ENCODE measurements at places on chromosomes 3 and 15.

GRCh38 chr3:10334459-10334858, 13.5 kb upstream of the SEC13 start:
- DNase-seq: no peak

- DNase-seq: no peak
Observed at GRCh38 chr15:48966595-48967301, 3.0 kb upstream of the SHC4 start.

- no peak for DNase-seq
Observed at GRCh38 chr3:42749753-42750231, 23.3 kb downstream of the CCDC13 start.

GRCh38 chr3:170420307-170420821, 1.7 kb downstream of the CLDN11 start:
- no peak for DNase-seq

- DNase-seq: no peak
Observed at GRCh38 chr15:25243800-25244097, 195.1 kb downstream of the UBE3A start.

DNA sequence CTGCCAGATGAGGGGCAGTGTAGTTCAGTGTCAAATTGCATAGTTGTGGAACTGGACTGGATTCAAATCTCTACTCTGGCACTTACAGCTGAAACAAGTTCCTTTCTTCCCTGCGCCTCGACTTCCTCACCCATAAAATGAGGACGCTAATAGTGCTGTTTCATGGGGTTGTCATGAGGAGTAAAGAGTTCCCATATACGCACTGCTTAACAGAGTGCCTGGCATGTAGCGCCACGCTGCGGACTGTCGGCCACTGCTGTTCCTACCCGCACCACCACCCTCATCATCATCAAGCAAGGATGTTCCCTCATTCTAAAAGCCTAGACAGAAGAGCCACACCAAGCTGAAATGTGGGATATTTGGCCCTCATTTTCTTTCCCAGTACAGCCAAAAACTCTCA, 91.9 kb downstream of the CHDH start:
- DNase-seq: no peak

GRCh38 chr3:17810759-17811158, 68.3 kb upstream of the TBC1D5 start:
- no peak for DNase-seq

GRCh38 chr3:118077332-118077731, 957.3 kb downstream of the IGSF11 start:
- DNase-seq: no peak

DNA sequence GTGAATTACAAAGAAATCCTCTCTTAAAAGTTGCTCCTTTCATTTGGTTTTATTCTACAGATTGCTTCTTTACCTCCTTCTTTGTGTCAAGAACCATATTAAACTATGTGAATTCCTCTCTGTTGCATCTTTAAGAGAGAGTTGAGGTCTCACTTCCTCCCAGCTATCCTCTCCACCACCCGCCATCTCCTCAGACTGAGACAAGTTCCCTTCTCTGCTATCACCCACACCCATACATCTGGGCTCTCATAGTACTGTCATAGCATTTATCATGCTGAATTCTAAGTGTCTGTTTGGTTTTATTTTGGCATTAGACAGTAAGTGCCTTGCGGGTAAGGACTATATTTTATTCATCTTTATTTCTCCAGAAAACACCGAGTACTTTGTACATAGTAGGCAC, 54.2 kb downstream of the B3GALNT1 start:
- DNase-seq: no peak

GRCh38 chr15:46137443-46137842, 502.6 kb downstream of the SQOR start:
- DNase-seq: no peak

DNA sequence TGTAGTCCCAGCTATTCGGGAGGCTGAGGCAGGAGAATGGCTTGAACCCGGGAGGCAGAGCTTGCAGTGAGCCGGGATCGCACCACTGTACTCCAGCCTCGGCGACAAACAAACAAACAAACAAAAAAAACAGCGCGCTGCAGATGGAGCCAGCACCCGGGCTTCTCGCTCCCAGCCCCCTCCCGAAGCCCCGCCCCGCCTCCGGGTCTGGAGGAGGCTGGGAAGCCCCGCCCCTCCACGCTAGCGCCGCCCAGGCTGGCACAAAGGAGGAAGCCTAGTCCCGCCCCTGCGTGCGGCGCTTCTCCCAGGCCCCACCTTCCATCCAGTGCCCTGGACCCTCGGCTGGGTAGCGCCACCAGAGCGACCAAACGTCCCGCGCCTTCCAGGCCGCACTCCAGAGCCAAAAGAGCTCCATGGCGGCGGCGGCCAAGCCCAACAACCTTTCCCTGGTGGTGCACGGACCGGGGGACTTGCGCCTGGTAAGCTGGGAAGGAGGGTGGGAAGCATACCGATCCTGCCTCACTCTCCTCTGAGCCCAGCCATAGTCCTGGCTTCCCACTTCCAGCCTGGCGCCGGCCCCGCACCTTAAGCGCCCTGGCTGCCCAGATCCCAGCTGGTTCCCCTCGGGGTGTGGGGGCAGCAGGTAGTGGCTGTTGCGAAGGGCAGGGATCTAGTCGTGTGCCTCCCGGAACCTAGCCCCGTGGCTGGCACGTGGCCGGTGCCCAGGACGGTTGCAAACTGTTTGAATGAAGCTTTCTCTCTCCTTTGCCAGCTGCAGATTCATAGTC, at the start of gene SORD:
Gene SORD (plus strand): TSS at position 325 of the 788 bp plus-strand sequence. CDS start 89 bp downstream, at position 414.
- peak; percentile 92 for DNase-seq

DNA sequence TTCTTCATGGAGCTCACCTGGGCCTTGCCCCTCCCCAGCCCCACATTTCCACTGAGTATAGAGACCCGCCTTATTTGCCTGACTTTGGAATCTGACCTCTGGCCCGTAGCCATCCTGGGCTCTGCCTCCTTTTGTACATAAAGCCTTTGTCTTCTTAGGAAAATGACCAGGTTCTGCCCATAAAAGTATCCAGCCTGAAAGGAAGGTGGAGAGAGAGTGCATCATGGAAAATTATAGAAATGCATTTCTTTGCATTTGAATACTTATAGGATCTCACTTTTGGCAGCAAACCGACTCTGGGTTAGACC, 3.6 kb upstream of the SH2D7 start:
- no peak for DNase-seq

GRCh38 chr15:38323895-38324294, 71.3 kb downstream of the SPRED1 start:
- no peak for DNase-seq

GRCh38 chr3:25033407-25034029, 394.5 kb upstream of the RARB start:
- no peak for DNase-seq

- DNase-seq: no peak
Observed at GRCh38 chr15:73589766-73590165, 43.4 kb downstream of the NPTN start.

DNA sequence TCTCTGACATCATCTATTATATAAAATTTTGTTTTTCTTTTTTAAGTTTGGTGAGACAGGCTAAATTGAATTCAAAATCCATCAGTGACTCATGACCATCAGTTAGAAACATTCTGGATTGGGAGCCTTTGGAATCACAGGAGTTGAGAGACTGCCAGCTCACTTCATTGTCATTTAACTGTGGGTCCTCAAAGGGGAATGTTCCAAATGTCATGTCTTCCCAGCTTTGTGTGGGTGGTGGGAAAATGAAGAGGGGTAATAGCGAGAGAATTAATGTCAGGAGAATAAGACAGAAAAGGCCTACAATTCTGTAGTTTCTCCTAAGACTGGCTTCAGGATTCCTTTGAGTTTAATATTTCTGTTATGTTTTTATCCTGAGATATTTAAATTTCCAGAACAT, 1051.9 kb downstream of the FHIT start:
- no peak for DNase-seq

DNA sequence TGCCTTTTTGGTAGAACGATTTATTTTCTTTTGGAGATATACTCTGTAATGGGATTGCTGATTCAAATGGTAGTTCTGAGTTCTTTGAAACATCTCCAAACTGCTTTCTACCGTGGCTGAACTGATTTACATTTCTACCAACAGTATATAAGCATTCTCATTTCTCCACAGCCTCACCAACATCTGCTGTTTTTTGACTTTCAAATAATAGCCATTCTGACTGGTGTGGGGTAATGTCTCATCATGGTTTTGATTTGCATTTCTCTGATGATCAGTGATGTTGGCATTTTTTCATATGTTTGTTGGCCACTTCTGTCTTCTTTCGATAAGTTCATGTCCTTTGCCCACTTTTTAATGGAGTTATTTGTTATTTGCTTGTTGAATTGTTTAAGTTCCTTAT, 154.0 kb downstream of the ABHD5 start:
- DNase-seq: no peak

DNA sequence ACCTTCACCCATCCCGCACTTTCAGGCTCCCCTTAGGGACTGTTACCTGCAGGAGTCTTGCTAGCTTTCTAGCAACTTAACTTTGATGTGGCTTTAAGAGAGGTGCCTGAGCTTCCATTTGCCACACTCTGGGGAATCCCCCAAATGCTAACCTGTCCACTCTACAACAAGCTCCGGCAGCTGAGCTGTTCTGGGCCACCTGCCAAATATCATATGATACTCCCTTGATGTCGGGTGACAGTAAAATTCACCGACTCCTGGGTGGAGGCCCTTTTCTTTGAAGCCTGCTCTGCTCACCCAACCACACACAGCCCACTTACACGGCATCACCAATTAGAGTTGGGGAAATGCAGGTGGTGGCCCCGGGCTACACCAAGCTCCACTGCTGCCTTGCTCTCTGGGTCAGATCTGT, 38.0 kb upstream of the XCR1 start:
- DNase-seq: no peak

DNA sequence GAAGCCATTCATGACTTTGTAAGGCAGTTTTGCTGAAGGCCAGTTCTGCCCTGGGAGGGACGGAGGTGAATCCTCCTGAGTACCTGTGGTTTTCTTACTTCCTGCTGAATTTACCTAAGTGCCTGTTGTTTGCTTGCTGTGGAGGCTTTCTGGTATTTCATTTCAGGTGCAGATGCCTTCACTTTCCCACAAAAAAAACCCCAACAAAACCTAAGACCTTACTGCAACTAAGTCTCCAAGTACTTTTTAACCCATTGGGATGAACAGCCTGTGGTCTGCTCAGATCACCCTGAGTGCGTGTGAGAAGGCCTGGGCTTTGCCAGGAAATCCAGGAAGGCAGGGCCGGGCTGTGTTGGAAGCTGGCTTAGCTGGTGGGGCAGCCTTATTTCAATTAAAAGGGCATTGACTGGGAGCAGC, 65.3 kb downstream of the IGF1R start:
- no peak for DNase-seq

- no peak for DNase-seq
Observed at GRCh38 chr3:36923523-36923943, 21.3 kb downstream of the TRANK1 start.

GRCh38 chr15:57114070-57114469, 195.6 kb downstream of the TCF12 start:
- DNase-seq: no peak

DNA sequence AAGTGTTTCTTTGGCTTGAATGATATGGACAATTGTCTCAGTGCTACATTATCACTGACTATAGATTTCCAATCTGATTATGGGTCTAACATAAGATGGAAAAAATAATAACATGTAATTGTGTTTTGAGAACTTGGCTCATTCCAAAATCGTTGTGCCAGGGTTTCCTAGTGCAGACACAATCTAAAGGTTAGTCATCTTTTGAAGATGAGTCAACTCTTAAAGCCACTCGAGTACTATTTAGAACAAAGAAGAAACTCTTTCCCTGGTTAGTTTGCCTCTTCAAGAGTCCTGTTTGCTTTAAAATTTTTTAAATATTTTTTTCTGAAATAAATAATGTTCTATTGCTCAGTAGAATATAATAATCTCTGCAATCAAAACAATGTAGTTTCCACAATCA, 301.0 kb downstream of the CADM2 start:
- DNase-seq: no peak

DNA sequence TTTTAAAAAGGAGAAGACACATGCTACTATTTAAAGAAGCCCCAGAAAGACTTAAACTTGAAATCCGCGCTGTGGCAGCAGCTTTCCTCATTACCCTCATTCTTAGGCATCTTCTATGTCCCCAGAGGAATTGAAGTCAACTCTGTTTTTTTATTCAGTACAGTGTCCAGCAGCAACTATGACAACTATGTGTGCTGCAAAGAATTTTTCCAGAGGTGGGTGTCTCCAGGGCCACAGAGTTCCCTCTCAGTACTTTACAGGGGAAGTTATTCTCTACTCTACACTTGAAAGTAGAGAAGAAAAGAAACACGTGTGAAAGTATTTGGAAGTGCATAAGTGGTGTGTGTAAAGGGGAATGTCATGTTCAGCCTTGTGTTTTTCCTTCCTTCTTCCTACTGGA, 32.0 kb downstream of the GATM start:
- DNase-seq: no peak

GRCh38 chr3:49641921-49642707, 32.0 kb upstream of the APEH start:
- DNase-seq: no peak

DNA sequence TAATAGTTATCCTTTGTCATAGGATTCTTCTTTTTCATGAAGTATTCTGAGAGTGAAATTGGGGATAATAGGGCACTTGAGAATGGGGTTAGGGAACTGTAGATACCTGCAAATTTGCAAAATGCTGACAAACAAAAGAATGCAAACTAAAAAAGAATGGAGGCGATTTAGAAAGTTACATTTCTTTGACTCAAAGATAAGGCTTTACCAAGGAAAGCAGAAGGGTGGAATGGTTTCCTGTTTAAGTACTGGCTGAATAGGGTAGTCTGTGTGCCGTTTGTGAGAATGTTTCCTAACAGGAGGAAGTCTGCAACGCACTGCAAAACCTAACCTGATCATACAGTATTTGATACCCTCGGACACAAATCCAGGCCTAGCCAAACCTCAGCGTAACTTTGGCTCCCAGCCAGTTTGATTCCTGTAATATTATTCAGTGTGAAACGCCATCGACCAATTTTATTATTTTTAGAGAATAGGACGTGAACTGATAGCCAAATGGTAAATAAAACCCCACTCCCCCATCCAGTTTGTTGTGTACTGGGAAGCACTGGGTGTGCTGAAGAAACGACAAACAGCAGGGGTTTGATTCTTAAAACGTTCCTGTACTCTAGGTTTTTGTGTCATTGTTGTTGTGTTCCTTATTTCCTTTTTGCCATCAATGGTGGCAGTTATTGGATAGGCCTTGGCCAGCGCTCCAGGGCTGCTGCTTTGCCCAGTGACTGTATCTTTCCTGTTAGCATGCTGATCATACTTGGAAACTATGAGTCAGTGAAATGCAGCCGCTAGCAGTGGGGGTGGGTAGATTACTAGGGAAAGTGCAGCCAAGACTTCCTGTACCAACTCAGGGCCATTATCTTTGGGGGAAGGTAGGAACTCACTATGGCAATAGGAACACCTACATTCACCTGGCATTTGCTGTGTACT, 148.0 kb upstream of the TBL1XR1 start:
- peak; percentile 90 for DNase-seq

DNA sequence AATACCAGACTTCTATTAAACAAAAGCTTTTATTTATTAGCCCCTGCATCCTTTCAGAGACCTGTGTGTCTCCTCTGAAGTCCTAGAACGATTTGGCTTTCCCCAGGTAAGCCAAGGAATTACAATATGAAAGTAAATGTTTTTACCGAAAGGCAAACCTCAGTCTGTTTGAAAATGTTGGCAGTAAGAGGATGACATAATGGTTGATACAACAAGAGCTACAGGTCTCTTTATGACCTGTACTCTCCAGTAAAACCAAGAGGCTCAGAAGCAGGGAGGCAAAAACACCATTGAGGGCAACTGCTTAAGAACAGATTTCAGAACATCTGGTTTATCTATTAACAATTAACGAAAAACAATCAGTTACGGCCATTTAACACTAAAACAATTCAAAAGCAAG, 107.8 kb downstream of the ADAM10 start:
- no peak for DNase-seq
